Stimulated activated CD8-positive, alpha-beta memory T cell treated with anti-CD3 and anti-CD28 coated beads, Interleukin-2, amount 100 ng/mL, for 48 hours (primary cell): ENCODE measurements at places on chromosomes 3 and 15.

DNA sequence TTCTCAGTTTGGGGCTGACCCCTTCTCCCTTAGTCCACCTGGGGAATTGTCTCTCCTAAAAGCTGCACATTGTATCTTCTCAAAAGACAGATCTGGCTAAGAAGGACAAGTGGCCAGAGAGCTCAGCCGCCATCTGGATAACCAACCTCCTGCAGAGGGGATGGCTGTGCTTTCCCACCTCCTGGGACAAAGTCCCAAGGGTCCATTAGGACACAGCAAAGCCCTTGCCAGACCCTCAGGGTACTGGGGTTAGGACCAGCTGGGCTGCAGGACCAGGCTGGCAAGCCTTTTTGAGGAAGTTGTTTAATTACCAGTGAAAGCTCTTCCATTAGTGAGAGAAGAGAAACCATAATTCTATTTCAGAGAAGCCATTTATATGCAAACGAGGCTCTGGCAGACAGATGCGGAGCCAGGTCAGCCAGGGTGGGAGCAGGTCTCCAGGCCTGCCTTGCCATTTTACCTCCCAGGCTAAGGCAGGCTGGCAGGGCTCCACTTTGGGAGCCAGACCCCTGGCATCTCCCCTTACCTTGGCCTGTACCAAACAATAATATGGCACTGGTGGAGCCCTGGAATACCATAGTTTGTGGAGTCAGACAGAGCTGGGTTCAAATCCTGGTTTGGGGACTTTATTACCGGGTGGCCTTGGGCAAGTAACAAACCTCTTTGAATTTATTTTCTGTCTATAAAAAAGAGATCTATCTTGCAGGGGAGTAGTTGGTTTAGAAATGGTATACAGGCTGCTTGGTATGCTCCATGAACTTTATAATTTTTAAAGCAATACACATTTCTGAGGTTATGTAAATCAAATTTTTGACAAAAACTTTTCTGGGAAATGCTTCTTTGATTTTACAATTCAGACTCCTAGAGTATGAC, 17.9 kb downstream of the SHF start:
- DNase-seq: no peak

GRCh38 chr3:13124631-13125030, 51.4 kb upstream of the IQSEC1 start:
- no peak for DNase-seq

DNA sequence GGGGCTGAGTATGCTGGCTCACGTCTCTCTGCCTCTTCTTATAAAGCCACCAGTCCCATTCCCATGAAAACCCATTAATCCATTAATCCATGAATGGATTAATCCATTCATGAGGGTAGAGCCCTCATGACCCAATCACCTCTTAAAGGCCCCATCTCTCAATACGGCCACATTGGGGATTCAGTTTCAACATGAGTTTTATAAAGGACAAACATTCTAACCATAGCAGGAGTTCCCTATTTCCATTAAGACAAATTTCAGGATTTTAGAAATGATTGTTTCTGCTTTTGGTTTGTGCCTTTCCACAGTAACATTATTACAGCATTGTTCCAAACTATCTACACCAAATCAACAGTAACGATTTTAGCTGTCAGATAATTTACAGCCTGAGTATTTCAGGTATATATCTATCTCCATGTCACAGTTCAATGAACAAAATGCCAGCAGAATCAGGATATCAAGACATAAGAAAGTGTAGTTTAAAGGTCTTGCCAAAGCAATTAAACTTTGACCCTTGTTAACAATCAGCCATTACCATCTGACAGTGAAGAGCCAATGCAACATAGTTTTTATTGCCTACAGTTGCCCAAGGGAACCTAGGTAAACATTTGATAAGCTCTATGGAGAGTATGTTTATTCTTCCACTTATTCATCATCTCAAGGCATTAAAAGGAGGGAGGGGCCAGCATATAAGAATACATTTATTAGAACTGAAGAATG, 3.8 kb downstream of the TSPAN3 start:
- no peak for DNase-seq

DNA sequence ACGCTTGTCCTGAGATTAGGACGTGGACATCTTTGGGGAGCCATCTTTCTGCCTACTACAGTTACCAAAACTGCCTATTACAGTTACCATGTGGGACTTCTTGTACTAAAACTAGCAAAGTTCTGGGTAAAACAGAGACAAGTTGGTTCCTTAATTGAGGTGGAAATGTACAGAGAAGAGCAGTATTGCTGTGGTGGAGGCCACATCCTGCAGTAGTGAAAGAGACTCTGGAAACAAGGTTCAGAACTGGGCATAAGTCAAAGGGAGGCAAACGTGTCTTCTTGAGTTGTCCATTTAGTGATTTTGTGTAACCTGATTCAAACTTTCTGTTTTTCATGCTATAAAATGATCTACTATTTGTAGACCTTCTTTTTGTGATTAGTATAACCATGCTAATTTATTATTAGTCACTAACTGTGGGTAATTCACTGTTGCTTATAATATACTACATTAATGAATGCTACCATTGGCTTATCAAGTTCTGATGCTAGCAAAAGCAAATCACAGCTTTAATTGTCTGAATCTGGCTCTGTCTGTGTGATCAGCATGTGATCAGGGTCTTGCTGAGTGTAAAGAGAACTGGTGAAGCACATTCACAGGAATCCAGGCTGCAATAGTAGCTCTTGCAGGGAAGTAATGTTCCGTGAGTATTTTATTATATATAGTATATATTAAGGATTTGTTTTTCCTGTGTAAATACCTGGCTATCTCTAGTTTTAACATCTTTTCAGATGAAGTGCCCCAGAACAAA, 207.9 kb upstream of the GAP43 start:
- no peak for DNase-seq

- no peak for DNase-seq
Observed at GRCh38 chr15:86892774-86893449, 813.2 kb downstream of the AGBL1 start.

DNA sequence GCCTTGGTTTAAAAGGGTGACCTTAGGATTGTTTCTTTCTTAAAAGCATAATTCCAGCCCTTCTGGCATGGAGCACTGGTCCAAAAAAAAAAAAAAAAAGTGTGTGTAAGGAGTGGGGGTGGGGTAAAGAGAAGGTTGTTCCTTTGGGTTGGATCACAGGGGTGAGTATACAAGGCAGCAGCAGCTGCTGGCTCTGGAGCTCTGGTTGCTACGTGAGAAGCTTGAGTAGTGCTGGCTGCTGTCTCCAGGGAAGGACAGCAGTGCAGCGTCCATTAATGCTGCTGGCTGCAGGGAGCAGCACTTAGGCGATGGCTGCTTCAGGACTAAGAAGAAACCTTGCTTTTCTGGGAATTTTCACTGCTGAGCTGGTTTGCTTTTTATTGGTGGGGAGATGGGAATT, 2.3 kb downstream of the SETD5 start:
- DNase-seq: no peak
